SIG-M5 (cell line): ENCODE measurements at places on chromosomes 1 and 21.

- DNase-seq = no peak
Observed at GRCh38 chr1:225944387-225944786, 3.4 kb upstream of the LEFTY2 start.

GRCh38 chr1:21700094-21700493 lies 30.9 kb upstream of the RAP1GAP start:
- DNase-seq = no peak

DNA sequence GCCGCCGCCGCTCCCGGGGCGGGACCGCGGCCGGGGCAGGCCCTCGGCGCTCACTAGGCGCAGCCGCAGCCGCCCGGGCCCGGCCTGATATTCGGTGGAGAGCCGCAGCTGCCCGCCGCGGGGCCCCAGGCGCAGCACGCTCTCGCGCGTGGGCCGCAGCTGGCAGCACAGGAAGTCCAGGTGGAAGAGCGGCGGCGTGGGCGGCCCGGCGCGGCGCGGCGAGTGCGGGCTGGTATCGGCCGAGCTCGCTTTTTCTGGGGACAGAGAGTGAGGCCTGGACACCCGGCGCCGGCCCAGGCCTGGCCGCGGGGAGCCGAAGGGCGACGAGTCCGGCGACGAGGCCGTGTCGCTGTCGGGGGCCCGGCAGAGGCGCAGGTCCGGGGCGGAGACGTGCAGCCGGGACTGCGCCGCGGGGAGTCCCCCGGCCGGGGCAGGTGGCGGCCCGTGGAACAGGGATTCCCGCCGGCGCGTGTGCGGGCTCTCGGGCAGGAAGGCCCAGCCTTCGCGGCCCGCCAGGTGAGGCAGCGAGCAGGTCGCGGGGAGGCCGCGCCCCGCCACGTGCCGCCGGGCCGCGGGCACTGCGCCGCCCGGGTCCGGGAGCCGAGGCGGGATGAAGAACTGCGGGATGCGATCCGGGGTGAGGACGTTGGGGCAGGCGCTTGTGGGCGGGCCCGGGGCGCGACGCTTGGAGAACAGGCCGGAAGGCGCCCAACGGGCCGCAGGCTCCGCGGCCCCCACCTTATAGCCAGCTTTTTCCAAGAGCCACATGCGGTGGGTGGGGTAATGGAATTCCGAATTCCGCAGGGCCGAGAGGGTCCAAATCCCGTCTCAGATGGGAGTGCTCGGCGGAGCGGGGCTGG lies 1.2 kb downstream of the C2CD4D start:
- DNase-seq = no peak

GRCh38 chr1:184945029-184945428 lies 29.3 kb downstream of the NIBAN1 start:
- peak; percentile 28 for DNase-seq

DNA sequence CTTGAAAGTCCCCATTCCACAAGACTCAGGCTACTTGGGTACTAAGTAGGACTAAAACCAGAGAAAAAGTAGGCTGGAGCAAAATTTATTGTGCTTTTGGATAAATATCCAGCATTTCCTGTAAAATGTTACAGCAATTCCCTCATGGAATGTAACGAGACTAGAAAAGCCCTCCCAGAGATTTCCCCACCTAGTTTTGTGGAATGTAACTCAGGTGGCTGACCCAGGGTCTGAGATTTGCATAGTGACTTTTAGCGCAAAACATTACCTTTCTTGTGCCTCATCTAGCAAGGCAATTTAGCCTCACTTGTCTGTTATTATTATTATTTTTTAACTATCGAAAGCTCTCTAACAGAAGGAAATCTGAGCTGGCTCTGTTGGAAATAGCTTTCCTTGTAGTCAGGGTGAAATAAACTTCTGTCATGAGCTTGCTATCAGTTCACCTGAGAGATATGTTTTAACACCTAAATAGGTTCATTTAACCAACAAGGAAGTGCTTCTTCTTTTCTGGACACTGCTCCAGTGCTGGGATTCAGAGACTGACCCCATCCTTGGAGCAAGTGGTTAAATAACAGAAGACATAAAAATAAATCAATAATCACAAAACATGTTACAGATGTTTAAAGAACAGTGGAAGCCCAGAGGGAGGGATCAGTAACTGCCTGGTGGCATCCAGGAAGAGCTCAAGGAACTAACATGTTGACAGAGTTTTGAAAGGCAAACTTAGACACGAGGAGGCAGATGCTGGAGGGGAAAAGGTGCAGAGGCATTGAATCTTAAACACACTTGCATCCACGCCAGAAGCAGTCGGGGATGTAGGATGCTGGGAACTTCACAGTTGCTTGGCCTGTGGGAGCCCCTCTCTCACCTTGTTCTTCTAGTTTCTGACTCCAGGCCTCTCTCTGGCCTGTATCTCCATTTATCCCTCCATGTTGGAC lies 68.3 kb upstream of the RHOU start:
- DNase-seq = no peak

- DNase-seq = no peak
Observed at GRCh38 chr1:180893614-180894013, 19.1 kb upstream of the KIAA1614 start.

DNA sequence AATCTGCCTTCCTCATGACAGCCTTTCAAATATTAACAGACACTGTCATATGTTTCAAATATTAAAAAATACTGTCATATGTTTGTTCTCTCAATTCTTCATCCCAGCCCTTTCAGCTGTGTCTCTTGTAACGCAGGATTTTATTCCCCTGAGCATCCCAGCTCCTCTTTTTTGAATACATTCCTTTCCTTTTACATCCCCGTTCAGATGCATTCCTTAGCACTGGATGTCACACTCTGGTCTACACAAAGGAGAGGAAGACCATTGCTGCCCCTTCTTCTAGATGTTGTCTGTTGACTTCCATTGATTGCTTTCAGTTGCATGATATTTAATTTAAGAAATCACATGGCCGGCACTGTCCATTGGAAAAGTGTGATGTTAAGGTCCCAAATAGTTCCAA lies 117.4 kb upstream of the PAXBP1 start:
- DNase-seq = no peak

GRCh38 chr1:235942979-235943575 lies 76.4 kb upstream of the LYST start:
- no peak for DNase-seq

DNA sequence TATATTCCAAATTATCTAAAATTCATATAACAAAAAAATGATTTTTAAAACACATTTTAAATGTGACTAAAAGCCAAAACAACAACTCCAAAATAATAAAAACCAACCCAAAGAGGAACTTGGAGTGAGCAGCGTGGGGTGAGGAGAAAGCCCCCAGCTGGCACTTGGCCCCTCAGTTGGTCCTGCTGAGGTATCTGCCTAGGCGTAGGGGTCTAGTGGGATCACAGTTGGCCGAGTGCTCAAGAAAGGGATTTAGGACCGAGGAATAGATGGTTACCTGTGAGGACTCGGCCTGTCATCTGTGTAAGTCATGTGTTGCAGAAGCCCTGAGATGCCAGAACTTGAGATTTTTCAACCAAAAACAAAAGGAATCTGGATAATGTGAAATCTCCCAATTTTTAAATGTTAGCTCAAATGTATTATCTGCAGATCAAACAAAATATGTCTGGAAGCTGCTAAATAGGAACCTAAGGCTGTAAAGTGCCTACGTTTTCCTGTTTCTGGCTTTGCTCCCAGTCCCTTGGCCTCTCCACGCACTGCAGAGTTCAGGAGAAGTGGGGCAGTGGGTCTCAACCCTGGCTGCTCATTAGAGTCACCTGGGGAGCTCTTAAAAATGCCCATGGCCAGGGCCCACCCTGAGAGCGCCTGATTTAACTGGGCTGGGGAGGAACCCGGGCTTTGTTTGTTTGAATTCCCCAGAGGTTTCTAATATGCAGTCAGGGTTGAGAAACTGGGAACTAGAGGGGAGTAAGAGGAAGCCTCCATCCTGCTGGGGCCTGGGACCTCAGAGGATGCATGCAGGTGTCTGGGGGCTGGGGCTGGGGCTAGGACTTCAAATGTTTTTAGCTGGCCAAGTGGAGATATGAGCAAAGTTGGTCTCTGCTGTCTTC lies 38.5 kb upstream of the LDLRAP1 start:
- DNase-seq = no peak

- DNase-seq = no peak
Observed at GRCh38 chr1:106613861-106614260, 442.6 kb upstream of the PRMT6 start.

DNA sequence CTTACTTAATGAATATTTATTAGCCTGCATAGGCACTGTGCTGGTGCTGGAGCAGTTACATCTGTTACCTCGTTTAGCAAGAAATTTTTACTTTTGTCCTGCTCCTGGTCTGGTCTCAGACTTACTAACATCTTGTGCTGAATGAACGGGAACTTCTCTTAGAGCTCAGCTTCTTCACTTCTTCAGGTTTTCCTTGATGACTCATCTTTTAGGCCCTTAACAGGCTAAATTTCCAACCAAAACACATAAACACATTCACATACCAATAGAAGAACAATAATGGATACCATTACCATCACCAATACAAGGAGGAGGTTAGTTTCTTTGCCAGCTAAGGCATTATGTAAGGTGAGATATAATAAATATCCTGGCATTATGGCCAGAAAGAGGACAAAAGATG lies 68.9 kb downstream of the IFI44 start:
- DNase-seq = no peak

GRCh38 chr1:16048573-16049189 lies 5.1 kb downstream of the CLCNKB start:
- DNase-seq = no peak

DNA sequence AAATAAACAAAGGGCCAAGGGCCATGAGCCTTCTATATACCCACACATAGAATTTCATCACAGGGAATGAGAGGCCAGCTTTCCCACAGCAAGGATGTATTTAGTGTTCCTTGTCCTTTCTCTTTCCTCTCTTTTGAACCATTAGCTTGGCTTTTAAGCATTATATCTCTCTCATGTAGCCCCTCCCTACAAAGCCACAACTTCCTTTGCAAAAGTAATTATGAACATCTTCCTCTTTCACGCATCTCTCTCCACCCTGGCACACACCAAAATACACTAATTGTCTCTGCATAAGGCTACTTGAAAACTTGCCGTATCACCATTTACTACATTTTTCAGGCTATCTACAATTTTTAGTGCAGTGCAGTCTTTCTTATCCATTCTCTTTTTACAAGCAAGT lies 1.9 kb upstream of the AK5 start:
- DNase-seq = no peak

- DNase-seq = no peak
Observed at GRCh38 chr1:89550995-89551394, 26.4 kb downstream of the LRRC8B start.

GRCh38 chr21:24895885-24896734 lies 711.2 kb downstream of the MRPL39 start:
- no peak for DNase-seq

- no peak for DNase-seq
Observed at GRCh38 chr1:28021064-28021463, 61.3 kb downstream of the XKR8 start.

GRCh38 chr1:22349362-22350043 lies 102.1 kb upstream of the ZBTB40 start:
- DNase-seq = no peak

DNA sequence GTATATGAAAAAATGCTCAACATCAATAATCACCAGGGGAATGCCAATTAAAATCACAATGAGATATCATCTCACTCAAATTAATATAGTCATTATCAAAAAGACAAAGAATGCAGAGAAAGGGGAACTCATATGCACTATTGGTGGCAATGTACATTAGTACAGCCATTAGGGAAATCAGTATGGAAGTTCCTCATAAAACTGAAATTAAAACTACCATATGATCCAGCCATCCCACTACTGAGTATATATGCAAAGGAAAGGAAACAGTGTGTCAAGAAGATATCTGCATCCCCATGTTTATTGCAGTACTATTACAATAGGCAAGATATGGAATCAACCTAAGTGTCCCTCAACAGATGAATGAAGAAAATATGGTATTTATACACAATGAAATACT lies 32.1 kb upstream of the TEKT2 start:
- DNase-seq = no peak

DNA sequence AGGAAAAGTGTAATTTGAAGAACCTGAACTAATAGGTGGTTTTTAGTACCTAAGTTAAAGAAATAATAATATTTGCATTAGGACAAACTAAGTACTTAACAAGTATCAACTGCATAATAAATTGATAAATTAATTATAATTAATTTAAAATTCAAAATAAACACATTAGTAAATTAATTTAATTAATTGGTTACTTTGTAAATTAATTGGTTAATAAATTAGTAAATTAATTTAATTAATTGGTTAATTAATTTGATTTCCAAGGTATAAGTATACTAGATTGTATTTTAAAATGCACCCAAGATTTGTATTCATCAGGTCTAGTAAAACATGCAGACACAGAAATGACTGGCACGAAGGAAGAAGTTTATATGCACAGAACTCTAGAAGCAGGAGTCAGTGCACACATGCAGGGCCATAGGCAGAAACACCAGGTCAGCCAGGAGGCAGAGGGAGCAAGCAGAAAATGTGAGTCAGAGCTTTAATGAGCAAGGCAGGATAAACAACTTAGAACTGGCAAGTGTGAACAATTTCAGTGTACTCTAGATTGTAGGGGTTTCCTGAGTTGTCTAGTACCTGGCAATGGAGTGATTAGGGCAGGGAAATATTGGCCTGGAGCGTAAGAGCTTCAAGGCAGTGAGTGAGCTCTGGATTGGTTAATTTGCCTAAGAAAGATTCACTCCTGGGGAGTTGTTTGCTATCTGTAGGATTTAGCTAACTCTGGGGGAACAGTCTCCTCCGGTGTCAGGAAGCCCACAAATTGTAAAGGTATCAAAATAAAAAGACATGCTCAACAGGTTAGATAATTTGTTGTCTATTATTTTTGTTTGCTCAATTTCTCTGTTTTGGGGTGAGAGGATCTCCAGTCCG lies 665.7 kb downstream of the MRPL39 start:
- no peak for DNase-seq

GRCh38 chr21:45011911-45012661 lies 62.3 kb upstream of the ADARB1 start:
- DNase-seq = no peak

GRCh38 chr1:203513585-203514031 lies 19.7 kb downstream of the OPTC start:
- DNase-seq = no peak

DNA sequence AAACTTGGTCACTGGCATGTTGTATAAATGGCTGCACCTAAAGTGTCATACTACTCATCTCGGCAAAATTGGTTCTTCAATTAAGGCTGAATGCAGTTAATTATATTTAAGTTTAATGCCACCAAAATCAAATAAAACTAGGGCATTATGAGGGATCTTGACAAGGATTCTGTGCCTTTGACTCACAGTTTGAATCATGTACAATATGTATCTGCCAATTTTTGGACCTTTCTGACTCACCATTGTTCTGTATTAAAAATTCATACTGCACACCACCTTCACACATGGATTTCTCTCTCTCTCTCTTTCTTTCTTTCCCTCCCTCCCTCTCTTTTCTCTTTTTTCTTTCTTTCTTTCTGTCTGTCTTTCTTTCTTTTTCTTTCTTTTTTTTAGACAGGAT lies 14.1 kb upstream of the STXBP3 start:
- no peak for DNase-seq

GRCh38 chr1:203185061-203185461 lies 1.4 kb downstream of the CHI3L1 start:
- no peak for DNase-seq

DNA sequence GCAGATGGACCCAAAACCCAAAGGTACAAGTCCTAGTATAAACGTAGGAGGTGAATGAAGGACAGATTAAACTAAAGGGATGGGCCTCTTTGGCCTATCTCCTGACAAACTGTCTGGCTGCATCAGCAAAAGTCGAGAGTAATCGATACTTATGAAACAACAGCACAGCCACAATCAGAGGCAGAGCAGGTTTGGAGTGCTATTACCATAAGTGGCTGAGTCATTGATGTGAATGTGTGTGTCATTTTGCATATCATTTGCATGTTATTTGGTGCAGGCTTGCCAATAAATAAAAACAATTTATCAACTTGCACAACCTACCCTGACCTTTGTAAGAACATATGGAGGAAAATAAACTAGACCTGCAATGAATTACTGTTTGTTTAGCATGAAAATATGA lies 283.1 kb downstream of the NUF2 start:
- no peak for DNase-seq
